Activated naive CD4-positive, alpha-beta T cell treated with anti-CD3 and anti-CD28 coated beads, Interleukin-2, amount 50 U/mL, for 72 hours (primary cell): ENCODE measurements at places on chromosomes 3 and 15. TPM values are rescaled to one million over a fixed set of nuclear protein-coding genes. Genes with fewer than 3 reads are reported as not detected.

DNA sequence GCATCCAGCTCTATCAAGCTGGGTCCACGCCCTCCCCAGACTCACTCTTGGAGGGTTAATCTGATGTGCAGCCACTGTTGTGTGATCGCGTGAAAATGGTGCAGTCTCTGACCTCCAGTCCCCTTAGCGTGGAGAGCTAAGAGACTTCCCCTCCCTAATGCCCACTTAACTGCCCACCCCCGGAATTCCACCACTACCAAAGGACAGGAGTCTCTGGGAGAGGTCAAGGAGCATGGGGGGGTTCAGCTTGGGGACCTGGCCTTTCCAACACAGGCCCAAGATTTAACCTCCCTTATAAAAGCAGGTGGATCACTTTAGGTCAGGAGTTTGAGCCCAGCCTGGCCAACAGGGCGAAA lies 48.8 kb downstream of the CCDC12 start:
- no peak for DNase-seq

The ZBTB20 gene
- total RNA-seq = 9.2 TPM

DNA sequence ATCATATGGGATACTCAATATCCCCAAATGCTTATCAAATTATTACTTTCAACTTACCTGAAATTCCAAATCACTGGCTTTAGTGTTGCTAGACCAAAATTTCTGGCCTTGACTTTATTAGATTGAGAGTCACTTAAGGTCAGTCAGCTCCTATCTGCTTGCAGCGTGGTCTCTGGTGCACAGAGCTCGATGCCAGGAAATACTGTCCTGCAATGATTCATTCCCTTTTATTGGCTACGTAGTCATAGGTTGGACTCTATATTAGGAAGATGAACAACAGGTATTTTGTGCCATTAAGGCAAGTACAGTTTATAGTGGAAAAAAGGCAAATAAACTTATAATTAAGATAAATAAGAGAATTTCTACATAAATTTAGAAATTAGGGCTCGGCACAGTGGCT lies 378.6 kb upstream of the MCTP2 start:
- DNase-seq = no peak

The CHL1 gene
- total RNA-seq = not detected

- no peak for DNase-seq
Measured at GRCh38 chr15:35115155-35115725, 30.1 kb upstream of the NANOGP8 start.

DNA sequence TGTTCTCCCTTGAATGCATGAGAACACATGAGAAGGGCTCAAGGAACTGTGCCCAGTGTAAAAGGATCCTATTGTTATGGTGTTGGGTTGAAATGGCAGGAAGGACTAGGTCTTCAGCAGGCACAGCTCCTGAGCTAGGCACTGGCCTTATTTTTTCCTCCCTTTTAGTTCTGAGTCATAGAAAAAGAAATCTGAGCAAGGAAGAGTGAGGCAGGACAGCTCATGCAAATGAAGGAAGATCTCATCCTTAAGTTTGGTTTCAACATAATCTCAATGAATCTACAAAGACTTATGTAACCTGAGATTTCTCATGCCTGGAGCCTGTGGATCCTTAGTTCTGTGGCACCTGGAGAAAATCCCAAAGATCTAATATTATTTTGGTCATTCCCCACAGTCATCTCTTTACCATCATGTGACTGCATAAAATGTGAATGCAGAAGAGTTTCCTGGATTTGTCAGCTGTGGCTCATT lies 188.6 kb upstream of the TBL1XR1 start:
- no peak for DNase-seq

DNA sequence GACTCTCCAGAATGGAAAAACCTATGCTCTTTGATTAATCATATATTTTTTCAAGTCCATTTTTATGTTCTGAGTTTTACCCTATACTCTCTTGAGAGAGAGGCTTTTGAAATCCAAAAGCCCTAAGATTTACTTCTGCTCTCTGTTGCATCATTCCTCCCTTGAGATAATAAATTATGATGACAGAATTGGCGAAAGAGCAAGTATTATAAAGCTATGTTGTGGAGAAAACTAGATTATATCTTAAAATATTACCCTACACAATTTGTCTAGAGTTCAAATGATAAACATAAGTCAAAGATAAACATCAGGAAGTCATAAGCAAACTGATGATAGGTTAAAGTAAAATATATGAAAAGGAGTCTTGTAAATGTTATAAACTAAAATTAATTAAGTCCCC lies 293.4 kb upstream of the MME start:
- no peak for DNase-seq

- DNase-seq = no peak
Measured at GRCh38 chr3:196138482-196139254, 56.8 kb upstream of the TFRC start.

- DNase-seq = no peak
Measured at GRCh38 chr3:12852201-12852600, 10.8 kb upstream of the RPL32 start.

DNA sequence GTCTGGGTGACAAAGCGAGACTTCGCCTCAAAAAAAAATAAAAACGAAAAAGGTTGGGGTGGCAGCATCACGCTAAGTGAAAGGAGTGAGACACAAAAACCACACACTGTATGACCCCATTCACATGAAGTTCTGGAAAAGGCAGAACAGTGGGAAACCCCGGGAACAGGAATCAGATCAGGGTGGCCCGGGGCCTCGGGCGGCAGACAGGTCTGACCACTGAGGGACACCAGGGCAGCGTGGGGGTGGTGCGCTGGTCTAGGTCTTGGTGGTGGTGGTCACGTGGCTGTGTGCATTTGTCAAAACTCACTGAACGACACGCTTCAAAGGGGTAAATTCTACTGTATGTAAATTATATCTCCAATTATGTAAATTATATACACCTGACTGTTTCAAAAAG lies 79.7 kb upstream of the PRR20G start:
- DNase-seq = no peak

- DNase-seq = no peak
Measured at GRCh38 chr15:100484443-100484842, 44.3 kb downstream of the CERS3 start.

DNA sequence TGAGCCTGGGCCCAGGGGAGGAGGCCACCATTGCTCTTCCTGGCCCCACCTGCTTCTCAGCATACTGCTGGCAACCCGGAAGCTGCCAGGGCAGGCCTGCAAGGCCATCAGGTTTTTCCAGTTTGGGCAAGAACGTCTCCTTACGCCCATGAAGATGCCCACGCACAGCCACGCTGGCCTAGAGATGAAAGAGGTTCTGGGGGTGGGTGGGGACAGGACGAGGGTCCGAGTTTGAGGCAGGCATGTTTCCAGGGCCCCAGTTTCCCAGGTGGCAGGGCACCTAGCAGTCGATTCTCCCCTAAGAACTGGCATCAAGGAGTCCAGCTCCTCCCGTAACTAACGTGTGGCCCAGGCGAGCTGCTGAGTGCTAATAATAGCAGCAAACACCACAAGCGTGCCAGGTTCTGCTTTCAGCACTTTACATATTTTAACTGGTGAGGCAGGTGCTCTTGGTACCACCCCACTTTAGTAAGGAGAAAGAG lies 45.8 kb downstream of the ZNF710 start:
- DNase-seq = no peak

The TNNC1 gene
- 6.6 TPM for total RNA-seq

DNA sequence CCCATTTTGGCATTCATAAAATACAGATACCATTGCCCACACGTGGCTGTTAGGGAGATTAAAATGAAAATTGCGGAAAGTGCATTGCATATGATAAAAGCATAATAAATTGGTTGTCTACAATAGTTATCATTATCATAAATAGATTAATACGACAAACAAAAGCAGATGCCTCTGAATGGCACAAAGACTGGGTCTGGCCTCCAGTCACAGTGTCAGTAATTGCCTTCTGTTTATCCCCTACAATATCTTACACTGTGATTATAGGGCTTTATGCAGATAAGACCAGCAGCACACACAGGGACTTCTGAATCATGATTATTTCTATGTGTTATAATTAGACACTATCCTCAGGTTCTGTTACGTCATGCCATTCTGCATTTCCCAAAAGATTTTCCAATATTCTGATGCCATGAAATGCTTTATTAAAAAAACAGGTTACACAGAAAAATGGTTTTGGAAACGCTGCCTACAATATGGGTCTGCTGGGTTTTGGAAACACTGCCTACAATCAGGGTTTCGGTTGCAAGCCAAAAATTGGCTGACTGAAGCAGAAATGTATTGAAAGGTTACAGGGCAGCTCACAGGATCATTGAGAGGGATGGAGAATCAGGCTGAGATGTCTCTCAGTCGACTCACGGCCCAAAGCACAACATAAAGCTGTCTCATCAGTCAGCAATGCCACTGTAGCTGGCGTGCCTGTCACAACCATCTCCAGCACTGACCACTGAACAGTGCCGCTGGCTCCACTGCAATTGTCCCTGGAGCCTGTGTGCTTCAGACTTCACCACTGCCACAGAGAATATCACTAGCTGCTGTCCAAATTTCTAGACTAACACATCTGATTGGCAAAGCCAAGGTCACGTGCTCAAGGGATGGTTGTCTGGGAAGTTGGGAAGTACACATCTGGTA lies 248.1 kb downstream of the ERC2 start:
- DNase-seq = no peak

The PEX5L gene
- not detected for total RNA-seq

- DNase-seq = no peak
Measured at GRCh38 chr3:62046326-62046725, 327.0 kb downstream of the FEZF2 start.

- DNase-seq = peak; percentile 35
Measured at GRCh38 chr15:62164396-62165103, 535 bp downstream of the C2CD4B start.

The COL7A1 gene
- 3.2 TPM for total RNA-seq

The WNT5A gene
- not detected for total RNA-seq

- DNase-seq = no peak
Measured at GRCh38 chr3:47432673-47433072, 43.1 kb downstream of the SCAP start.

The ROPN1 gene
- total RNA-seq = not detected

DNA sequence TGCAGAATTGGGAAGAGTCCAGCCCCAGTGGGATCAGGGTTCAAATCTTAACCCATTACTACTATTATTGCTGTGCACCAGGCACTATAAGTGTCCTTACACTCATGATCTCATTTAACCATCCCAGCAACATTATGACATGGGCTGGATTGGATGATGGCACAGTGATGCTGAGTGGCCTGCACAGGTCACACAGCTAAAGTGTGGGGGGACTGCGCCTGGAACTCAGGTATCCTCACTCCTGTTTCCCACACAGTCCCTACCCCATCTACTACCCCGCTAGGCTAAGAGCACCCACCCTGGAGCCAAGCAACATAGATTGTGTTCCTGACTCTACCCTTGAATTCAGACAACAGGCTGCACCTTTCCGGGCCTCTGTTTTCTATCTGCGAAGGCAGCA lies 16.0 kb downstream of the WNT5A start:
- DNase-seq = no peak

GRCh38 chr3:108106449-108106848 lies 15.6 kb upstream of the CD47 start:
- no peak for DNase-seq

The ZNF80 gene
- 0.53 TPM for total RNA-seq

GRCh38 chr3:158725348-158726011 lies 6.8 kb downstream of the RARRES1 start:
- DNase-seq = no peak

GRCh38 chr3:48765376-48765775 lies 48.4 kb upstream of the IP6K2 start:
- no peak for DNase-seq

The MESP1 gene
- 6.2 TPM for total RNA-seq

The GOLGA8K gene
- total RNA-seq = 0.55 TPM

DNA sequence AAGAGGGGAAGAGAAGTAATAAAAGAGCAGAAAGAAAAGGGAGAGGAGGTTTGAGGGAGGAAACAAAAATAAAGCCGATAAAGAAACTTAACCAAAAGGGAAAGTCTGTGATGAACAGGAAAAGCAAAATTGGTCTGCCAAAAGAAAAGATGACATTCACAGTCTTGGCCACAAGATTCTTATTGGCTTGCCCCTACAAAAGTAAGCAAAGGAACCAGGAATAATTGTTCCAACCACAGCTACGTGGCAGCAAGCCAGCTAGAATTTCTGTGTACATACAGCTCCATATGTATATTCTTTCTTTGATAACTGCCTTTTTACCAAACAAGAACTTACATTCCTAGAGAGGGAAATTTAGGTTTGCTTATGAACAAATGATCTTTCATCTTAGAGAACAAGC lies 79.6 kb downstream of the MLH1 start:
- DNase-seq = no peak

The LXN gene
- total RNA-seq = 15.2 TPM

The ZDHHC3 gene
- total RNA-seq = 40.5 TPM

GRCh38 chr3:163768048-163768447 lies 1310.2 kb downstream of the SI start:
- DNase-seq = no peak

The TMEM42 gene
- 6.2 TPM for total RNA-seq

The CIP2A gene
- 53.4 TPM for total RNA-seq

The ADAMTS7 gene
- total RNA-seq = 4.3 TPM

DNA sequence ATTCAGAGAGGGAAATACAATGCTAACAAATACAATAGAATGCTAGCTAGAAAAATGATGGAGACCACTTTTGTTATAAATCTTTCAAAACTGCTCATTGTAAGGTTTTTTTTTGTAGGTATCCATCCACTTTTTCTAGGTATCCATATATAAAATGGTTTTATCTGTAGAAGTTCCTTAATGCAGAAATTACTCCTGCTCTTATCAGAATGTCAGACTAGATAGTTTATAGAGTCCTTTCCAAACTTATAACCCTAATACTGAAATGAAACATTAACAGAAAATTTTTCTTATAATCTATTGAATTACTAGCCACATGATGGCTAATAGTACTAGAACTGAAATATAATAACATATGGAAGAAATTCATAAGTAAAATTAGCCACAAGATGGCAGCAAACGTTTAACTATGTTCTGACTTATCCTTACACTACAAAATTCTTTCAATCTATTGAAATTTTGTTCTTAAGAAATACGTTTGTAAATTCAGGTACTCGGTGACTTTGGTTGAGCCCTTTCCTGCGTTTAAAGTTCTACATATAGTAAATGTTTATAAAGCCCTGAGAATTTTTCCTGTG lies 58.5 kb downstream of the ECT2 start:
- DNase-seq = no peak

DNA sequence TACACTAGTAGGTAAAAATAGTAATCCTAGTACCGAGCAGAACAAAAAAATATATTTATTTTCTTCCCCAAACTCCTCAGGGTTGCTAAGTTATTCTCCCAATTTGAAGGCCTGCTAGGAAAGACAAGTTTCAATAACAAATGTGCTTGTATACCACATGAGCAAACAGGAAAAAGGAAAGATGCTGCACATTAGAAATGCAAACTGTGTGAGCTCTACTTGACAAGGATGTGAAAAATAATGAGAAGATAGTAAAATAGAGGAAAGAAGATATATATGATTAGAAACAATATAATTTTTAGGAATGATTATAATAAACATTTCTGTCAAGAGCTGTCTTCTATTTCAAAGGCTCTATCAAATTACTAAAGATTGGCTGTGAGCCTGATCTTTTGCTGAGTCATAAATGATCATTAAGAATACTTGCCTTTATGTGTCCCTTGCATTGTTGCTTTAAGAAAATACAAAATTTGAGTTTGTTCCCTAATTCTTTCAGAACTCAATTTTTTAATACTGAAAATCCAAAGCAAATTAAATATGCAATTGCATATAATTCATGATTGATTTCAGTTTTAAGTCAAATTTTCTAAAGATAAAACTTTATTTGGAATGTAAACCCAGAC lies 174.2 kb downstream of the NEK10 start:
- DNase-seq = no peak

GRCh38 chr3:4985330-4986174 lies 6.3 kb downstream of the BHLHE40 start:
- DNase-seq = no peak

GRCh38 chr15:97815835-97816234 lies 144.7 kb upstream of the ARRDC4 start:
- DNase-seq = no peak
